ENCODE measurements at places on chromosomes 1 and 21. TPM values are rescaled to one million over a fixed set of nuclear protein-coding genes. Genes with fewer than 3 reads are reported as not detected.

CORT gene
- 0.17 TPM for total RNA-seq

- no peak for DNase-seq
These were observed 400.7 kb downstream of the SMYD3 start for GRCh38 chr1:246106342-246106763.

DNA sequence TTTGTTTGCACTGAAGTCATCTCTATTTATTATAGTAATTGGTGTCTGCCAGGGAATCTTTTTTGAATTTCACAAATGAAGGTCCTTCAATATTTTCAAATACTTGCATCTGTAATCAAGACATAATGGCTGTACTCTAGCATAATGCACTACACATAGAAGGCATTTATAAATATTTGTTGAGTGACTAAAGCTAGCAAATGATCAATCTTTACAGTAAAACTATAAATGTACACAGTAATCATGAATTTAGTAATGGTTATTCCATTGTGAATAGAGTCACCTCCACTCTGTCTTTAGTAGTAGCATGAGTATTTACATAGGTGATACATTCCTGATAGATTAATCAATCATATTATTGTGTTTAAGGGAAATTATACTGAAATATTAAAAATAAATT lies 119.6 kb downstream of the USH2A start:
- DNase-seq, result no peak

- DNase-seq, result no peak
These were observed 47.3 kb downstream of the UBIAD1 start for GRCh38 chr1:11320153-11320936.
